ENCODE measurements at places on chromosomes 5 and 9.
A peak's percentile ranks its signal among the peaks of the same experiment; 100 is the strongest.

GRCh38 chr5:58114324-58114723 is 345.6 kb downstream of the PLK2 start:
- DNase-seq: peak; percentile 36

- DNase-seq: no peak
These were observed 188.2 kb upstream of the SLC27A6 start for GRCh38 chr5:128777052-128777451.

DNA sequence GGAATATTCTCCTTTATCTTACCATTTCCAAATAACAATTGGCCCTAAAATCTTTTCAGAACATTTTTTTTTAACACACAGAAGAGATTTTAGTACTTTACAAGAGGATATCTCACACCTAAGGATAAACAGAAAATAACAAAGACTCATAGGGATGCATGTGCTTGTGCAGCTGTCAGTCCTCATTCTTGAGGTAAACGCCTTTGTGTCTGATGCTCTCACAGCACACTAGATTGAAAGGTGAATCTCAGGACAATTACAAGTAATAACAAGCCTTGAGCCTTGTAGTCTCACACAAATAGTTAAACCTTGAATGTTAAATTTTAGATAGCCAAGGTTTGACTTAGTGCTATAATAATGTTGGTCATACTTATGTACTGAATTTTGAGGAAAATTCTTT is 439.2 kb downstream of the PTPRD start:
- DNase-seq: no peak

- DNase-seq: no peak
These were observed 8.8 kb upstream of the OTULINL start for GRCh38 chr5:14572836-14573235.

Measured in HS-27A (cell line).